ENCODE measurements at places on chromosomes 3 and 15.

DNA sequence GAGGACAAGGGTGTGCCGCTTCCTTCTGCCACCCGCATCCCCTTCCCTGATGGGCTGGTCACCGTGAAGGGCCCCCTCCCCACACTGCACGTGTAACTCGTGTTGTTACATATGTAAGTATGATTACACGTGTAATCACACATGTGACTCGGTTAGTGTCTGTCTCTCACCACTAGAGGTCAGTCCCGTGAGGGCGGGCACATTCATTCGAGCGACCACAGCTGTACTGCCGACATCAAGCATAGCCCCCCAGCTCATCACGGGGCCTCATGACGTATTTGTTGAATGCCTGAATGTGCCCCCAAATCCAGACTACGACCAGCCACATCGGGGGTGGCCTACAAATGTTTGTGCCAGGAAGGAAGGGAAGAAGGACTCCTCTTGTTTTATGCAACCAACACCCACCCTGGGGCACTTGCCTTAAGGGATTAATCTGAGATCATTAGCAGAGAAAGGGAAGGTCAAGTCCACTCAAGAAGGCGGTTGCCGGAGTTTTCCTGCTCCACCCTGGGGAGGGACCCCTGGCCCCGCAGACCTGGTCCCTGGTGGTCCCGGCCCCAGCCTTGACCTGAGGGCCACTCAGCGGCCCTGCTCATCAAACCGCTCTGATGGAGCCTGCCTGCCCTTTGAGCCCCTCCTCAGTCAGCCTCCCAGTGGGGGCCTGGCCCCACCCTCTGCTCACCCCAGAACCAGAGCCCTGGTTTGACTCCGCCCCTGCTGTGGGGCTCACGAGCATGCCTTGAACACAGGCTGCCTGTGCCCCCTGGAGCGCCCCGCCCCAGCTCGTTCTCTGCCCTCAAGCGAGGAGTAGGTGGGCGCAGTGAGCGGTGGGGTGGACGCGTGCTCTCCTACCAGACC lies 52.8 kb downstream of the RGMA start:
- peak; percentile 87 for DNase-seq

DNA sequence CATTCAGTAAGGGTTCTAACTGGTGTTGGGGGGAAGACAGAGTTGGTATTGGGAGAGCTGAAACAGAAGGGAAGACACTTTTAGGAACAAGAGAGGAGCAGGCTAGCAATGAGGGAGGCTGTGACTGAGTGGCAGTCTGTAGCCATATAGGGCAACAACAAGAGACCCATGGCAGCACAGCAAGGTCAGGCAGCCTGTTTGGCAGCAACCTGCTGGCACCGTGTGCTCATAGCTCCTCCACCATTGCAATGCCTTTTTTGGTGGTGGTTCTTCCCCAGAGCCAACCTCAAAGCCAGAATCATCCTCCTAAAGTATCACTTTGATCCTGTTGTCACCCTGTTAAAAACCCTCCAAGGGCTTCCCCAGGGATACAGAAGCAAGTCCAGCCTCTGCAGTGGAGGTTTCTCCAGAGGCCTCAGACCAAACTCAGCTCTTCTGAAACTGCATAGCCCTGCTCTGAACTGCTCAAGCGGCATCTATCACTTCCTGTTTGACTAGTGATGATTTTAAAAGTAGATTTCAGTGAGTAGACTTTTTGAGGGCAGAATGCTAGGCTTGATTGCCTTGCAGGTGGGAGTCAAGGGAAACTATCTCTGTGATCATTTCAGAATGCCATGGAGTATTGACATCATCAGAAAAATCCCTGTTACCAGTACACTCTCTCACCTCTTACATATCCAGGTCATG lies 176.9 kb downstream of the STAC start:
- no peak for DNase-seq

DNA sequence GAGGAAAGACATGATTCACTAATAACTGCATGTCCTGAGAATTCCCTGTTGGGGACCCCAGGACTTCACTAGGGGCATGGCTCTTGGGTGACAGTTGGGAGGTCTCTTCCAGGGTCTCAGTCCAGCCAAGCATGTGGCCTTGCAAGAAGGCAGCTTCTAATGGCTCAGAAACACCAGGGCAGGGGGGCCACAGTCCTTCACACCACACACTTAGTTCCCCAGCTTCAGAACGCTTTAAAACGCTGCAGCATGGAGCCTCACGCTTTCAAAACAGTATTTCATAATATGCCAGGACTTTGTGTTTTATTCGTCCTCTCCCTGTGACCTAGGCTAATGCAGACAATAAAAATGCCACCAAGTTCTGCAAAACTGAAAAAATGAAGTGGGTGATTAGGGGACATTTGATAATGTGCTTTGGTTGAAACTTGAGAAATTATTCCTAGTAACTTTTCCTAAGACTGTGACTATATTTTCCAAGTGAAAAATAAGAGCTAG lies 48.4 kb upstream of the LIMD1 start:
- DNase-seq, result no peak

- no peak for DNase-seq
Observed at GRCh38 chr3:33954956-33955355, 156.5 kb downstream of the PDCD6IP start.

GRCh38 chr3:47573190-47574172 lies 5.2 kb downstream of the CSPG5 start:
- DNase-seq, result no peak

- DNase-seq, result no peak
Observed at GRCh38 chr15:29681946-29682345, 140.3 kb downstream of the TJP1 start.

- no peak for DNase-seq
Observed at GRCh38 chr3:132283916-132284405, 33.2 kb upstream of the ACP3 start.

- DNase-seq, result no peak
Observed at GRCh38 chr3:27607370-27607769, 114.8 kb downstream of the EOMES start.

DNA sequence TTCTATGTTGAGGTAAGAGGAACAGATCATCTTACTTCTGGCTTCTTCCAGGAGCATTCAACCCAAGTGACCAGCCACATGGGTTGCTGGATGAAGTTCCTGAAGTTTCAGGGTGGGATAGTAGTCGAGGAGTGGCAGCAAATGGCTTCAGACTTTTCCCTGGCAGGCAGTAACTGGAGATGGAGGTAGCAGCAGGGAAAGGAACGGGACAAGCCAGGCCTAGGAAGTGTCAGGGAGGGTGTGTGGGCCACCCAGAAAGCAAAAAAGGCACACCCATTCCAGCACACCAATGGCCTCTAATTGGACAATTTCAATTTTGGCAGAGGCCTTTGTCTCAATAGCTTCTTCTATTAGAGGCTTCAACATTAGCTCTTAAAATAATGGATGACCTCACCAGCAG lies 498.6 kb upstream of the ATP11B start:
- no peak for DNase-seq

DNA sequence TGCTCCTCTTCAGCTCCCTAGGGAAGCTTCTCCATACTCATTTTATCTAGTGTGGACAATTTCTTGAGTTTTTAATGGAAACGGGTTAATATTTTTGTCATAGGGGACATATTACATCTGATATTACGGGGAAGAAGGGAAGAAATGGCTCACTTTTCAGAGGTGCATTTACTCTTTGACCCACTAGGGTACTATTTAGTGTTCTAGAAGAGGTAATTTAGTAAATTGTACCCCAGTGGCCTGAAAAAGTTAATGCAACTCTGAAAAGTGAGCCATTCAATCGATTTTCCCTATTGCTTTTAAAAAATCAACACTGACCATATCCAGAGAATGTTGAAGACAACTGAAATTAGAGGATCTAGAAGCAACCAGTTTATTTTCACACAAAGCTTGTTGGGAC lies 71.2 kb downstream of the MAP2K5 start:
- DNase-seq, result no peak

DNA sequence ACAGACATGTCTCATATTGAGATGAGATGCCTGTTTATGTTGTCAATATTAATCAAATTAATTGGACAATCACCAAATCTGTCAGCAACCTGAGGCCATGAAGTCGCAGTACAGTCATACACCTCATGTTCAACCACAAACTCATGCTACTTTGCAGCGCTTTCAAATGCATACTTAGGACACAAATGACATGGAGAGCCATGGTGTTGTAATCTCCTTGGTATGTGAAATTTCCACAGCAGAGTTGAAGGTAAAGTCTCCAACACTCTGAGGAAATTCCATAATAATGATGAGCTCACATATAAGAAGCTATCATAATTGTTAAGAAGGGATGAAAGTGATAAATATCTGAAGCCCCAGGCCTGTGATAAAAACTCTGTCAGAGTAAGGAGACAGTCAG lies 873.9 kb downstream of the MCTP2 start:
- no peak for DNase-seq

DNA sequence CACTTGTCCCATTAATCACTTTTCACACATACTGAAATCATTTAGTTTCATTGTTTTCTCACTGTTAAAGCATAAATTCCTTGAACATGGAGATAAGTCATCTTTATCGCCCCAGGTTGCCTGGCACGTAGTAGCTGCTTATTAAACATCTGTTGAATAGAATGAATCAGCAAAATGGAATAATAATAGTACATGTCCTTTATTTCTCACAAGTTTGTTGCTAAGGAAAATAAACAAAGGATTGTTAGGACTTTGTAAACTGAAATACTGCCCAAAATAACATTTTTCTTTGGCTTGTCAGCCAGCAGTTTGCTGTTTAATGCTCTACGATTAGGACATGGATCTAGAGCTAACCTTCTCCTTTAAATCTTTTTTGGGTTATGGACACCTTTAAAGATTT lies 17.9 kb downstream of the SLC35A5 start:
- no peak for DNase-seq

GRCh38 chr3:167734498-167735232 lies at the start of gene PDCD10:
Gene PDCD10, minus strand, starts transcription at chr3:167734892. Its CDS starts 14,735 bp downstream, at chr3:167720157.
- DNase-seq, result peak; percentile 44

DNA sequence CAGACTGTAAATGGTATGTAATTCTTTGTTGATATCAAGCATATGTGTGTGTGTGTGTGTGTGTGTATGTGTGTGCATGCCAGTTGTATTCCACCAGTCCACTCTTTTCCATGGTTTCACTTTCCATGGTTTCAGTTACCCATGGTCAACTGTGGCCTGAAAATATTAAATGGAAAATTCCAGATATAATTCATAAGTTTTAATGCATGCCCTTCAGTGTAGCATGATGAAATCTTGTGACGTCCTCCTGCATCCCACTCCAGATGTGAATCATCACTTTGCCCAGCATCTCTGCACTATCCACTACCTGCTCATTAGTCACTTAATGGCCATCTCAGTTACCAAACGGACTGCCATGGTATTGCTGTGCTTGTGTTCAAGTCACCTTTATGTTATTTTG lies 215.9 kb downstream of the GBE1 start:
- no peak for DNase-seq

DNA sequence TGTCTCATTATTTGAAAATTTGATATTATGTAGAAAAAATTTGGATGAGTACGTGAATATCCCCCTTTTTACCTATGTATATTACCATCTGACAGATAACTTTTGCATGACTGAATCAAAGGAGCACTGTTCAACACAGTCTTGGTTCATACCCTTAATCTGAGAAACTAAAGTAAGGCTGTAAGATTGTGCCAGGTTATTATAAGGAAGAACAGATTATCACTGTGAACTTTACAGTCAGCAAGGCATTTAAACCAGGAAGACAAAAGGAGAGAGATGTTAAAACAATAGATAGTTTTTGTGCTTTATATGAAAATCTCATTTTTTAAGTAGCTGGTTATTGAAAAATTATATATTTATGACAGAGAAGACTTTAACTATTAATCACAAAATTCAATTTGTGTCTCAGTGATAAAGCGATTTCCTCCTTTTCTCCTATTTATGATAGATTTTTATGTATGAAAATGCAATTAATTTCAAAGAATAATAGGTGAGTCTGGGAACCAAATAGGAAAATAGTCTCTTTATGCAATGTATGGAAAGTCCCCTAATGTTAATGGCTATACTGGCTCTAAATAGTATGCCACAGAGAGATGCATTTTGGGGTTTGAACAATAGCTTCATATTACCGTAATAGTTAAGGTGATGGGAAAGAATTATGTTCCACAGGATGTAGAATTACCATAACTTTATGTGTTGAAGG lies 33.4 kb downstream of the PLCL2 start:
- DNase-seq, result no peak

DNA sequence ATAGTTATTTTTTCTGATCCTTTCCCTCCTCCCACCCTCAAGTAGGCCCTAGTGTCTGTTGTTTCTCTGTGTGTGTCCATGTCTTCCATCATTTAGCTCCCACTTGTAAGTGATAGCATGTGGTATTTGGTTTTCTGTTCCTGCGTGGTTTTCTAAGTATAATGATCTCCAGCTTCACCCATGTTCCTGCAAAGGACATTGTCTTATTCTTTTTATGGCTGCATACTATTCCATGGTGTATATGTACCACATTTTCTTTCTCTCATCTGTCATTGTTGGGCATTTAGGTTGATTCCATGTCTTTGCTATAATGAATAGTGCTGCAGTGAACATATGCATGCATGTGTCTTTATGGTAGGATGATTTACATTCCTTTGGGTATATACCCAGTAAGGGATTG lies 145.7 kb upstream of the NR2E3 start:
- DNase-seq, result no peak

- no peak for DNase-seq
Observed at GRCh38 chr3:62048577-62048976, 324.8 kb downstream of the FEZF2 start.

GRCh38 chr3:123658852-123659206 lies 74.0 kb upstream of the HACD2 start:
- no peak for DNase-seq

DNA sequence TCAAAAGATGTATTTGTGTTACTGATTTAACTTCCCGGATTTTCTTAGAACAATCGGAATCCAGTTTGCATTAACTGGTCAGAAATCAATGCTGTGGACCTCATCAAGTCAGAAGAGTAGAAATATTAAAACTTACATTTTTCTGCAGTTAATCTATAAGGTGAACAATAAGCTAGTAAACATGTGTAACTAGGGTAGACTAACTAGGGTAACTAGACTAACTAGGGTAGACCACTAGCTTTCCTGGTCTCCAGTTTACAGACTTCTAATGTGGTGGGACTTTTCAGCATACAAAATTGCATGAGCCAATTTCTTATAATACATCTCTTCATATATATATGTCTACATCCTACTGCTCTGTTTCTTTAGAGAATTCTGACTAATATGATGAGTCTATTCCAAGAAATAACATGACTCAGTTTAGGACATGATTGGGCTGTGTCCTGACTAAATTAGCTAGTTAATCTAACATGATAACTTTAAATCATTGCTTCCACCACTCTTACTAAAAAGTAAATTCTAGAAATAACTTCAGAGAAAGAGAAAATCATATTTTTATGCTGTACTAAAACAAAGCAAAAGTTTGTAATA lies 5.3 kb downstream of the PLSCR2 start:
- no peak for DNase-seq

GRCh38 chr15:77822631-77823230 lies 190.0 kb upstream of the LINGO1 start:
- no peak for DNase-seq
